ENCODE measurements at places on chromosomes 6 and 20.

- DNase-seq, result no peak
Observed at GRCh38 chr6:136968837-136969236, 46.7 kb downstream of the SLC35D3 start.

DNA sequence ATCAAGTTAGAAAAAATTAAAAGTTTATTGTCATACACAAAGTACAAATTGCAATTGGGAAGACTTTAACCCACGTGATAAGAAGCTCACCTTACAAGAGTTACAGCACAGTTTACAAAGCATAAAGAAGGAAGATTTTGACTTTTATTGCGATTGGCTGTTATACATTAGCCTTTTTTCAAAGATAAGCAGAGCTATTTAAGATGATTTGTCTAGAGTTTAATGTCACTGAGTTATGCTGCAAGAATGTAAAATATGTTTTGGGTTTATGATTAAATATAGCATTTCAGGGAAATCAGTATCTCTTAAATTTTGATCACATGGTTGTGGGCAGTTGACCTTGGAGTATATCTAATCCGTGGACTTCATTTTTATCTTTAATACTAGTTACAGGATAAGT lies 664.2 kb upstream of the PTCHD4 start:
- no peak for DNase-seq

- no peak for DNase-seq
Observed at GRCh38 chr6:109045493-109045892, 49.2 kb downstream of the SESN1 start.

DNA sequence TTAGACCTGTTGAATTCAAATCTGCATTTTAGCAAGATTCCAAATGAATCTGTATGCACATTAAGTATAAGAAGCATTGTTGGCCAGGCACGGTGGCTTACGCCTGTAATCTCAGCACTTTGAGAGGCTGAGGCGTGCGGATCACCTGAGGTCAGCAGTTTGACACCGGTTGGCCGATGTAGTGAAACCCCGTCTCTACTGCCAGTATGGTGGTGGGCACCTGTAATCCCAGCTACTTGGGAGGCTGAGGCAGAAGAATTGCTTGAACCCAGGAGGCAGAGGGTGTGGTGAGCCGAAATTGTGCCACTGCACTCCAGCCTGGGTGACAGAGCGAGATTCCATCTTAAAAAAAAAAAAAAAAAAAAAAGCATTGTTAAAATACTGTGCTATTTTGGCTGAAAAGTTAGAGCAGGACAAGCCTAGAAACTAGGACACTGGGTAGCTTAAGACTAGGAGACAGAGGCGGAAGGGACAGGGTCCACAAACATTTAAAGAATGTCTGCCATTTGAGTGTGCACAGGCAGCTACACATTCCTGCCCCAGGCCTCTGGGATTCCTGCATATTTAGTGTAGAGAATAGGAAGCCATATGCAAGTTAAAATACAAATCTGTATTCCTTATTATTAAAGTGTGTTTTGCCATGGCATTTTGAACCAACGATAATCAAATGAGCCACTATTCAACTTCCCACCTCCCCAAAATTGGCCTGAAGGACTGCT lies 45.1 kb upstream of the EEF1A1 start:
- no peak for DNase-seq

DNA sequence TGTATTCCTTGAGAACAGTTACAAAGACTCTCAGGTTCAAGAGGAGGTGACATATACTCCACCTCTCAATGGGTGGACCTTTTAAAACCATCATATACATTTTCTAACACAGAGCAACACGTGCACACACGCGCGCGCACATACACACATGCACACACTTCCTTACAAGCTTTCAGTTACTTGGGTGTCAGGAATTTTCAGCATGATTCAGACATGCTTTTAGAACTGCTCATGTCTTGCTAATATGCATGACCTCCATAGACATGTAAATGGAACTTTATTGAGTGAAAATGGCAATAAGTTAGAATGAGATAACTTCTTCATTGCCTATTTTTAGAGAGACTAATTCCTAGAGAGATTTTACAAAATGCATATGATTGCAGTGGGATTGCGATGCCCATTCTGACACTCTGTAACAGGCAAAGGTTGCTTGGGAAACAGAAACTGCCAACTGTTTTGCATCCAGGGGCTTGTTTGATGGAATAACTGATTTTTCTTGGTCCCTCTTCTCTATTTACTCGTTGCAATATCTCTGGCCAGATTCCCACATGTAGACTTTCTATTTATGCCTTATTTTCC lies 531.4 kb upstream of the RNF217 start:
- no peak for DNase-seq

GRCh38 chr20:38602185-38602581 lies 574 bp downstream of the ARHGAP40 start:
- no peak for DNase-seq

- DNase-seq, result no peak
Observed at GRCh38 chr20:8414586-8415274, 282.7 kb downstream of the PLCB1 start.

DNA sequence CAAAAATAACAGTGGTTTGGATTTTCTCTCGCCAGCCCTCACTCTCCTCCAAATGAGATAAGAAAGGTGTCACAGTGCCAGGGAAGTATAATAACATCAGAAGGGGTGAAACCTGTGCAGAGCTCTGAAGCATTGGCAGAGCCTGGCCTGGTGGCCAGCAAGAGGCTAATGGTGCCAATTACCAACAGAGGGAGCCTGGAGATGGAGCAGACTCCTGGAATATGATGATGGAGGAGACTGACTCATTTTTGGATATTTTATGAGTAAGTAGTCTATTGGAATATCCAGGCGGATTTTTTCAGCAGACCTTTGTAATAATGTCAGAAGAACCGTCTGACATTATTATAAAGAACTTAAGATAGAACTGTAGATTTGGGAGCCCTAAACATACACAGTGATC lies 442.6 kb upstream of the MARCKS start:
- DNase-seq, result no peak

- DNase-seq, result no peak
Observed at GRCh38 chr6:170093658-170094596, 197.0 kb downstream of the DLL1 start.

GRCh38 chr20:53079261-53079691 lies 107.1 kb downstream of the TSHZ2 start:
- no peak for DNase-seq

GRCh38 chr20:8132484-8133309 lies 631 bp downstream of the PLCB1 start:
- no peak for DNase-seq

Measured in stimulated activated CD8-positive, alpha-beta memory T cell treated with anti-CD3 and anti-CD28 coated beads, Interleukin-7, amount 100 ng/mL, for 1 hour (primary cell).